Kidney (tissue), 22 donors: ENCODE measurements at places on chromosomes 1 and 21. TPM values are rescaled to one million over a fixed set of nuclear protein-coding genes. Genes with fewer than 3 reads are reported as not detected.
A peak's percentile ranks its signal among the peaks of the same experiment; 100 is the strongest.

CD1B gene
- not detected for polyA plus RNA-seq

DNA sequence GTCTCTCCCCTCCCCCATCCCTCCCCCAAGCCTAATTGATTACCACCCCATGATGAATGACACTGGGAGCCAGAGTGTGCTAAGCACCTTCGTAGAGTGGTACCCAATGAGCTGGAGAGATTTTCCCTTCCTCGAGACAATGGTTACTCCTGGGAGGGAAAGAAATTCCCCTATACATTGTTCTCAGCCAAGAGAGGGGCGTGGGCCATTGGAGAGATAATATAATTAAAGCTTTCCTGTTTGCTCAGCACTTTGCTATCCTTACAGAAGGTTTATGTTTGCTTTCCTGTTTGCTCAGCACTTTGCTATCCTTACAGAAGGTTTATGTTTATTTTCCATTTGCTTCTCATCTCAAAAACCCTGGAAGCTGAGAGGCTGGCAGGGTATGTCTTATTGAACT lies 126.1 kb upstream of the KLHDC7A start:
- DNase-seq = no peak

DNA sequence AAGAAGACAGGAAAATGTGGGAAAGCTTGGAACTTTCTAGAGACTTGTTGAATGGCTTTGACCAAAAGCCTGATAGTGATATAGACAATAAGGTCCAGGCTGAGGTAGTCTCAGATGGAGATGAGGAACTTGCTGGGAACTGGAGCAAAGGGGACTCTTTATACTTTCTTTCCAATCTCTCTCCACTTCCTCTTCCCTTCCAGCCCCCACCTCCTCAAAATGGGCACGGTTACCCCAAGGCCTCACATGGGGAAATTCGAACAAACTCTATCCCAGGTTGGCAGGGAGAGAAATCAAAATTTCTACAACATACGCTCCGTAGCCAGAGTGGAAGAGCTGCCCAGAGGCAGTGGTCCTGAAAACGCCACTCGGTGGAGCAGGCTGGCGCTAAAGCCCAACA lies 15.2 kb downstream of the PPT1 start:
- DNase-seq = no peak

GRCh38 chr1:59947047-59947938 lies 20.7 kb upstream of the CYP2J2 start:
- peak; percentile 81 for DNase-seq

LCE1D gene
- not detected for polyA plus RNA-seq
